ENCODE measurements at places on chromosomes 3 and 15.
A peak's percentile ranks its signal among the peaks of the same experiment; 100 is the strongest.

DNA sequence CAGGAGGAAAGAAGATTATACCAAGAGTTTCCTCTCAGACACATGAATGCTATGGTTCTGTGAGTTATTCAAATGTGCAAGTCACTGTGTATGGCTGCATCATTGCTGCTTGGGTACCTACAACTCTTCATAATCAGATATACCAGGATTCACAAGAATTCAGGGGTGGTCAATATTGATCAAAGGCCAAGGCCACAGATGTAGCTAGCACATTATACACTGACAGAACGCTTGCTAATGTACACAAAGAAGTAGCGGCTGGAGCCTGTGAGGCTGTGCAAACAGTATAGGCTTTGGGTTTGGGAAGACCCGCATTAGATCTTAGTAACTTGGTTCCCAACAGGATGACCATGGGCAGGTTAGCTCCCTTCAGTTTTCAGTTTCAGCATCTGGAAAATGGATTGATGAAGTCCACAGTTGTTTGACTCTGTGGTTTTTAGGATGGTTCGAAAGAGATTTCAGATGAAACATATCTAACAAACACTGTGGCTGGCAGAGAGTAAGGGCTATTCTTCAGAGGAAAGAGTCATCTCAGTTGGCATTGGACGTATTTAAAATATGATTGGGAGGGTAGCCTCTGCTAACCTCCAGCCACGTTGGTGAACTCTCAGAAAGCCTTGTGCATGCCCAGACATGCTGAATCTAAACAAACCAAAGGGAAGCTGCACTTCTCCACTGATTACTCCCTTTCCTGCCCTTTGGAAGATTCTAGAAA is 748.7 kb upstream of the CFAP20DC start:
- DNase-seq = no peak

- no peak for DNase-seq
These were observed 21.2 kb downstream of the IGSF10 start for GRCh38 chr3:151439652-151440125.

DNA sequence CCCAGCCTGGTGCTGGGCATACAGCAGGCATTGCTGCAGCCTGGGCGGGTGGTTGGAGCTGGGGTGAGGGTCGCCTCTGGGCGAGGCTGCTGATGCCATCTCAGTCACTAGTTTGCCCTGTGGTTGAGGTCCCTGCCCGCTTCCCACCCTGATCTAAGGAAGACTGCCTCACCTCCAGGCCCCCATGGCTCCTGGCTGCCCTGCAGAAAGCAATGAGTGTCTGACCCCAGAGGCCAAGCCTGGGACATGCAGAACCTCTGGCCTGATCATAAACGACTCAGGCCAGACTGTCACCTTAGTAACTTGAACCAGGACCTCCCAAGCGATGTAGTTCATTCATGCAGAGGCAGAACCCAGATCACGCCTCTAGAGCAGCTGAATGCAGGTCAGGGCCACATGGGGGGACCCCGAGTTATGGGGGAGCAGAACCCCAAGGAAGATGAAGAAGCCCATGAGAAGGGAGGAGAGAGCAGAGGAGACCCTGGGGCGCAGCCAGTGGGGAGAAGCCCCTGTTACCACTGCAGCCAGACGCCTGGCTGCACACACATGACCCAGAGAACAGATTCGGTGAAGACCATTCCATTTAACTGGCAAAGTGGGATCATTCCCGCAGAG is 213.9 kb downstream of the TBC1D2B start:
- no peak for DNase-seq

GRCh38 chr3:42710323-42711021 is 7.9 kb upstream of the HHATL start:
- no peak for DNase-seq

GRCh38 chr15:78620527-78621421 is at the start of gene CHRNA3:
Gene CHRNA3, minus strand, starts transcription at chr15:78620996. Its CDS starts 202 bp downstream, at chr15:78620794.
- DNase-seq = peak; percentile 17

All from stimulated activated CD4-positive, alpha-beta T cell treated with anti-CD3 and anti-CD28 coated beads, Interleukin-15, amount 100 ng/mL, for 24 hours (primary cell).